WTC11 (cell line): ENCODE measurements at places on chromosomes 11 and 22.

DNA sequence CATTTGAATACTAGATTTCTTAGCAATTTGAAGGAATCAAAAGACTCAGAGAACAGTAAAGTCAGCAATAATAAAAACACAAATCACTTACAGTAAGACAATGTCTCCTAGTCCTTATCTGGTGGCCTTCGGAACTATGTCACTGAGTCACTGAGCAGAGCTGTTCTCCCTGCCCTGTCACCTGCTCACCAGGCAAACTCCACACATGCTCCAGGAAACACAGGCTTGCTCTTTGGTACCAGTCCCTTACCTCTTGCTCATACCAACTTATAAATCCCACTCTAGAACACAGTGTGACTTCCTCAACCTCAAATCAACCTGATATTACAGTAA is 81.1 kb upstream of the CHRM4 start:
- no peak for DNase-seq

DNA sequence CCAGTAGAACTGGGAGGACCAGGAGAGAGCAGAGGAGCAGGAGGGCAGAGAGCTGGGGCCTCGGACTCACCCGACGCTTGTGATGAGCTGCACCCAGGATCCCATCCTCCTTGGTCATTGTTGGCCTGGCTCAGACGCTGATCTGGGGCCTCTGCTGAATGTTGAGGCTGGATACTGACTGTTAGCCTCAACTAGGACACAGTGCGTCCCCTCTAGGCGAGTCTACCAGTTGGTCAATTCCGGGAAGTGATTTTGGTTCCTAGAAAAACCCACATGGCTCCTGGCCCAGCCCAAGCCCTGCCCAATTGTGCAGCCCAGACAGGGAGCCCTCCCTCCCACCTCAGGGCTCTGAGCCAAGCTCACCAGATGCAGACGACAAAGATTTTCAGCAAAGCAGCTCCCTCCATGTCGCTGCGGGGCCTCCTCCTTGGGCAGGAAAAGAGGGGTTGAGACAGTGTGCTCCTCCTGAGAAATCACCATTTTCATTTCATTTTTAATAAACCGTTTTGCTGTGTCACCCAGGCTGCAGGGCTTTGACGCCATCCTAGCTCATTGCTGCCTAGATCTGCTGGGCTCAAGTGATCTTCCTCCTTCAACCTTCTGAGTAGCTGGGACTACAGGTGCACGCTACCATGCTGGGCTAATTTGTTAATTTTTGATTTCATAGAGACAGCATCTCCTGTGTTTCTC is at the start of gene APOL4:
Gene APOL4 (minus strand): TSS at position 180 of the 690 bp plus-strand sequence. CDS start 75 bp downstream, at position 105.
- DNase-seq, result no peak

GRCh38 chr11:116938471-116939070 is 101.1 kb upstream of the APOA1 start:
- no peak for DNase-seq

DNA sequence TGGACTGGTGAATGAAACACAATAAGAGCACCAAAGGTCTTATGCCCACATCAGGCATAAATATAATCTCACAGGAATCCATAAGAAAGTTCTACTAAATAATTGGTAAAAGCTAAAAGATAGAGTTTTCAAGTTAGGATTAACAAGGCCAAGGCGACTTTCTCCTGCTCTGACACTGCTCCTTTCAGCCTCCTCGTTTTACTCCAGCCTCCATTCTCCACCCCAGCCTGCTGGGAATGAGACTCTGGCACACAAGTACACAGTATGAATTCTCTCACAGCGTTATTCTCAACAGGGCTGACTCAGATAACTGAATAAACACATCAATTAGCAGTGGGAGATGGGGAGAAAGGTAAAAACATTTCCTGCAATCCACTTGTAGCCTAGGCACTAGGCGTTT is 94.9 kb downstream of the APOL5 start:
- no peak for DNase-seq

- DNase-seq, result no peak
Measured at GRCh38 chr11:128862908-128863660, 4.0 kb downstream of the KCNJ1 start.

DNA sequence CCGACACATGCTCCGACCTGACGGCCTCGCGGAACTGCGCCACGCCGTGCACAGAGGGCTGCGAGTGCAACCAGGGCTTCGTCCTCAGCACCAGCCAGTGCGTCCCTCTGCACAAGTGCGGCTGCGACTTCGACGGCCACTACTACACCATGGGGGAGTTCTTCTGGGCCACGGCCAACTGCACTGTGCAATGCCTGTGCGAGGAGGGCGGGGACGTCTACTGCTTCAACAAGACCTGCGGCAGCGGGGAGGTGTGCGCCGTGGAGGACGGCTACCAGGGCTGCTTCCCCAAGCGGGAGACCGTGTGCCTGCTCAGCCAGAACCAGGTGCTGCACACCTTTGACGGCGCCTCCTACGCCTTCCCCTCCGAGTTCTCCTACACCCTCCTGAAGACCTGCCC is 26.8 kb downstream of the TECTA start:
- DNase-seq, result no peak

GRCh38 chr11:123344790-123345357 is 85.2 kb upstream of the GRAMD1B start:
- DNase-seq, result no peak

DNA sequence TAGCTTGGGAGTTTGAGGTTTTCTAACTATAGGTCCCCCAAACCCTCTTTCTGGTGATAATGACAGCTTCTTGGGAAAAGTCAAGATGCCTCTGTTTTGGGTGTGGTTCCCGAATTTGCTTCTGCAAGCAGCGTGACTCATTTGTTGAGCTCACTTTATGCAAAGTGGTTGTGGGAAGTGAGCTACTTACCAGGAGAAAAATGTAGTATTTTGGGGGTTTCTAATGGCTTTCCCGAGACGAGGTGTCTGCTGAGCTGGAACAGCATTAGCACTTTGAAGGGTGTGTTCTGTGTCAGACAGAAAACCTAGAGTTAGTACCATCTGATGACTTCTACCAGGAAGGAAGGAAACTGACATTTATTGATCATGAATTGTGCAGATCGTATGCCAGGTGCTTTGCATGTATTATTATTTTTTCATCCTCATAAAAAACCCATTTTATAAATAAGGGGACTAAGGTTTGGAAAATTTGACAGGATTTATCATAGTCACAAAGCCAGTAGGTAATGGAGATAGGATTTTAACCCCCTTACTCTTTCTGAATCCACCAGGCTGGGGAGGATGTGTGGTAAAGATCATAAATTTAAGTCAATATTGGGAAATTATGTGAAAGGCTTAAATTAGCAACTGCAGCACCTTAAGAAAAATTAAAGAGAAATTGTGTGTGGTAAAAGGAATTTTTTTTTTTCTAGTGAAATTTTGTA is 108.8 kb upstream of the CD44 start:
- DNase-seq, result no peak

DNA sequence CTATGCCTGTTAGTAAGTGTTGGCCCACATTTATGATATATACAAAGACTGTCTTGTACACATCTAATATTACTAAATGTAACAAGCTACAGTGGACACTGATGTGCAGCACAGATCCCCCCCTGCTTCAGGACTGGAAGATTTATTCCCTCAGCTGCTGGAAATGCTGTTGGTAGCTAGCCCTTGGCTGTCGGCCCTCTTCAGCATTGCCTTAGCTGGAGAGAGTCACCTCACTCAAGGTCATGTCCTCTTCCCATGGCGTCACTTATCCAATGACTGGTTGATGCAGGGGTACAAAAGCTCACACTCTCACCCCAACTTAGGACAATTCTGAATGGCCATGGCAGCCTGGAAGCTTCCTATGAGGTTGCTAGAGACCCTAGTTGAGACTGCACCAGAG is 312.7 kb downstream of the SOX6 start:
- no peak for DNase-seq

- no peak for DNase-seq
Measured at GRCh38 chr11:67287355-67288197, 1.5 kb upstream of the ANKRD13D start.

DNA sequence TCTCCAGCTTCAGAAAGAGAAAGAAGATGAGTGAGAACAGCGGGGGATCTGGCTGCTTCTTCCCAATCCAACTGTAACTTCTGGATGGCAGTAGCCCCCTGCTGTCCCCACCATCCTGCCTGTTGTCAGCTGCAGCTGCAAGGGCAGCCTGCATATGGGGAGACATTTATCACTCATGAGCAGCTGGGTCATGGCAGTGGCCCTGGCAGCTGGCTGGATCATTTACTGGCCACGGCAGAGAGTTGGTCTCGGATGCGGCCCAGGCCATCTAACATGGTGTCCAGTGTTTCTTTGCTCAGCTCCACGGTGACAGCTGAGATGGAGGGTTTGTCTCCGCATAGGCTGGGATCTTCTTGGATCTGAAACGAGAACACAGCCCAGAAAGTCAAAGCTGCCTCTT is 14.8 kb downstream of the COMMD9 start:
- no peak for DNase-seq

- peak; percentile 9 for DNase-seq
Measured at GRCh38 chr11:65718964-65719492, 1.6 kb downstream of the RNASEH2C start.

DNA sequence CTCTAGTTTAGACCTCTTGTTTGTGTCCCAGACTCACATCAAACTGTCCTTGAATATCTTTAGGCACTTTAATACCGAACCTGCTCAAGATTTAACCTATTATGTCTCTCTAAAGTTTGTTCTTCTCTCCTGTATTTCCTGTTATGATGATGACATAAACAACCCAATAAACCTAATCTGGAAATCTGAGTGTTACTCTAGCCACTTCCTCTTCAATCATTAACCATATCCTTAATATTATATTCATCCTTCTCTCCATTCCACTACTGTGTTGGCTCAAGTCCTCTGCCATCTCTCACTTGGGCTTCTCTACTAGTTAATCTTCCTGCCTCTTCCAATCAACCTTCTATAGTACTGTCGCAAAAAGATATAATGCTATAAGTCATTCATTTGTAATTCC is 36.0 kb downstream of the COPB1 start:
- no peak for DNase-seq

DNA sequence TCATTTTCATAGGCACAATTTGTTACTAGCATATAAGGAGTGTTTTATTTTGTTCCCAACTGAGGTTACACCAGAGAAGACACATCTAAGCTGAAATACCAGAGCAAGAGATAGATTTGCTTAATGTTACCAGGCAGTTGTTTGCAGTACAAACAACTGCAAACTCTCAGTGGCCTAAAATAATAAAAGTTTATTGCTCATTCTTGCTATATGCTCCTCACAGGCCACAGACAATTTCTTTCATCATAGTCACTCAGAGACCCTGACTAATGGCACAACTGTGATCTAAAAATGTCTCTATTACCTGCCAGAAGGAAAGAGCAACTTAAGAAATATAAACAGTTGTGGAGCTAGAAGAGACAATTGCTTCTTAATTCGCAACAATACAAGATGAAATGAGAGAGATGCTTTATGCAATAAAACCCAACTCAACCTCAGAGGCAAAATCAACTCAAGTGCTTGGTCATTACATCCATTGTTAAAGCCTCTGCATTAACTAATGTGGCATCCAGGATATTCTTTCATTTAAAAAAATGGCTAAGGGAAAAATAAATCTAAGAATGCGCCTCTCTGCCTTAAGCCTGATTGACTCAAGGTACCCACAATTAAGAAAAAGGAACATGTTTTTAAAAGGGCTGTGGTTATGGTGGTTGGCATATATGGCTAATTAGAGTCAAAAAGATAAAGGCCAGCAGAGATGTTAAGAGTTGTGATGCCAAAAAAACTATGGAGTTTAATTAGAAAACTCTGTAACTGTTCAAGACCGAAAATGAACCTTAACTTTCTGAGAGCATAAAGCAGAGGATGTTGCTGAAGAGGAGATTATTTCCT is 103.7 kb downstream of the CD44 start:
- no peak for DNase-seq

- no peak for DNase-seq
Measured at GRCh38 chr11:45238724-45239123, 47.4 kb downstream of the SYT13 start.

GRCh38 chr11:30346068-30346688 is 23.3 kb downstream of the ARL14EP start:
- DNase-seq, result no peak

DNA sequence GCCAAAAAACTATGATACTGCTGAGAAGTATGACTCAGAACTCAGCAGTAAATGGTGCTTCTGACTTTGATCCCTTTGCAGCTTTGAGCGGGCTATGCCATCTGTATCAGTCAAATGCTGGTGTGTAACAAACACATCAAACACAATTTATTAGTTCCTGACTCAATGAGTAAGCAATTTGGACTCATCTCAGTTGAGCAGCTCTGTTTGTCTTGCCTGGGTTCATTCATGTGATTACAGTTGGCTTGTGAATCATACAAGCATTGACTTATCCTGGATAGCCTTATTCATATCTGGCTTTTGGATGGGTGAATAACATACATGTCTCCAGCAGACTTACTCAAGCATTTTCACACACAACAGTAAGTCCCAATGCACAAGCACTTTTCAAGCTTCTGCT is 858.8 kb downstream of the METTL15 start:
- no peak for DNase-seq

- no peak for DNase-seq
Measured at GRCh38 chr11:119970555-119971304, 167.2 kb downstream of the TRIM29 start.

DNA sequence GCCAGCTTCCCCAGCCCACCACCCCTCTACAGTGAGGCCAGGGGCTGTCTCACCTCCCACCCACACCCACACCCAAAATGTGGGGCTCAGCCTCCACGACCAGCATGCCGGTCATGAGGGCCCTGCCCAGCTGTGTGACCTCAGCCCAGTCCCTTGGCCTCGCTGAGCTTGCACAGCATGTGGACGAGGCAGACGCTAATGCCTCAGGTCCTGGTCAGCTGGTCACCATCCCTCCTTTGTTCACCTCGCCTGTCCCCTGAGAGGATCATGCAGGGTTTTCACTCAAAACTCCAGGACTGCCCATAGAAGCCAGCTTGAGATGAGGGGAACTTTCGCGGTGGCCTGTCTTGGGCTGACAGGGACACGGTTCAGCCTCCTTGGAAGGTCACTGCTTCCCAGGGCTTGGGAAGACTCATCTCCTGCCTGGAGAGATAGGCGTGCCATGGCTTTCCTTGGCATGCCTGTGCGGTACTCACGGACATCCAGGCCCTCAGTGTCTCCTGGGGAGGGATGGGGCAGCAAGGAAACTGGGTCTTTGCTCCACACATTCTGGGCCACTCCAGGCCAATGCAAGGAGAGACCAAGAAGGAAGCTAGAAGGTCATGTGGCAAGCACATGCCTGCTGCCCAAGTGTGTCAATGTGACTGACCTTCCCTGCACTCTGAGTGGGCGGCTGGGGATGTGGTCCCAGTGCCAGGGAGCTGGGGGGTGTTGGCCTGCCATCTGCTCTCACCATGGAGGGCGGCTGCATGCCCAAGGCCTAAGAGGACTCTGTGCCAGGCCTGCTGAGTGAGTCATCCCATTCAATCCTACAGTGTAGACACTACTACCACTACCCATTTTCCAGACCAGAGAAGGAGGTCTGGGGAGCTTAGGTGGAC is 3.2 kb upstream of the RTN4R start:
- no peak for DNase-seq

GRCh38 chr11:112958670-112959069 is 2.5 kb upstream of the NCAM1 start:
- no peak for DNase-seq
